Daoy (cell line): ENCODE measurements at places on chromosomes 5 and 9. TPM values are rescaled to one million over a fixed set of nuclear protein-coding genes. Genes with fewer than 3 reads are reported as not detected.

- DNase-seq: no peak
These were observed 101.9 kb downstream of the GADD45G start for GRCh38 chr9:89706731-89707191.

OLFM1 gene
- total RNA-seq: 23.7 and 35.5 TPM in 2 replicates

- peak; percentile 87 for DNase-seq
These were observed 739 bp downstream of the PPP2CA start for GRCh38 chr5:134224888-134225779.

- DNase-seq: no peak
These were observed 51.2 kb upstream of the TRIM32 start for GRCh38 chr9:116635908-116636307.

BARX1 gene
- 1.5 and 1.9 TPM in 2 replicates for total RNA-seq

DNA sequence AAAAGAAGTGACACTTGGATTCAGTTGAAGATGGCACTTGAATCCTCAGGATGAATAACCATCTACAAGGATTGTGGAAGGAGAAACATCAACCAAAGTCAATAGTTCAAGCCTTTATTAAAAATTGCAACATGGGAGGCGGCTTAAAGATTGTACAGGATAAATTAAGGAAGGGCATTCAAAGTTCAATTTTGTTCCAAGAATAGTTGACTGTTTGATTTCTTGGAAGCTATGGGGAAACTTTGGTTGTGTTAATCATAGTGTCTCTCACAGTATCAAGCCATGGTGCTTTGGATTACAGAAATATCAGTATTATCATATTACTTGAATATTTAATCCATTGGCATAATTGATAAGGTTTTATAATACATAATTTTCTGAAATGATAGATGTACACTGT is 1844.3 kb downstream of the MAT2B start:
- no peak for DNase-seq

DNA sequence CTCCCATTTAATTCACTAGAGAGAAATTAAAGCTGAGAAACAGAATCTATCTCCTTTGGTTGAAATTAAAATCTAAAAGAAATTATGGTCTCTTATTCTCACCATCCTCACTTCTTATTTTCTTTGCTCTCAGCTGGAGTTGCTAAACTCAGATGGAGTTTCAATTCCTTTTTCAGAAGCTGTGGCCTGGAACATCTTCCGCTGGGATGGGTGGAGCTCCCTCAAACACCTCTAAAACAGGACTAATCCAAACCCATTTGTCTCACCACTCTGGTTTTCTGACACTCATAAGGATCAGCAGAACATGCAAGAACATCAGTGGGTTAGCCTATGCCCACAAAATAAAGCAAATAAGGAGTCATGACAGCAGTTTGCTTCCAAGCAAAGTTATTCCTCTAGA is 39.6 kb upstream of the CEP78 start:
- no peak for DNase-seq

VPS13A gene
- total RNA-seq: 11.8 and 17.5 TPM in 2 replicates

DNA sequence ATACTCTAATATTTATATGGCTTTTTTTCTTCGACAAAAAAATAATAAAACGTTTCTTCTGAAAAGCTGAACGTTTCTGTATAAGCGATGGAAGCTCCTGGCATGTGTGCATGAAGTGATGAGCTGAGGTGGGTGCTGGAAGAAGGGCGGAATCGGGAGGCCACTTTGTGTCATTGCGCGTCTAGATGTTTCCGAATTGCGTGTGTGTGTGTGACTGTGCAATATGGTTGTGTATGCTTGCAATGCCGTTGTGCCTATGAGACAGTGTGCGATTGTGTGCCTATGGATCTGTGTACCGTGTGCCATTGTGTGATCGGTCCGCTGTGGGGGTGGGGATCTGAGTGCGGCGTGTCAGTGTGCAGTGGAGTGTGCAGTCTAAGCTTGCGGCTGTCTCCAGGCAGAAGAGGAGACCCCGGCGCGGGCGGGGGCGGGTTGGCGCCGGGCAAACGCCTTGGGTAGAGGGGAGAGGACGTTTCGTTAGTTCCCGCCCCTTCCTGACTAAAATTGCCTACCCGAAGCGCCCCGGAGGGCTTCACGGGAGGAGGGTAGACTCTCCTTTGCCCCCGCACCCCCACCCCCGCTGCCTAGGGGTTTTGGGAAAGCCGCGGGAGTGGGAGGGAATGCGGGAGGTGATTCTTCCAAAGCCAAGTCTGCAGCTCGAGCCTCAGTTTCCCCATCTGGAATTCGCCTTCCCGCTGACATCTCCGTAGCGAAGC is 24.2 kb downstream of the PCDHGC5 start:
- peak; percentile 58 for DNase-seq

DNA sequence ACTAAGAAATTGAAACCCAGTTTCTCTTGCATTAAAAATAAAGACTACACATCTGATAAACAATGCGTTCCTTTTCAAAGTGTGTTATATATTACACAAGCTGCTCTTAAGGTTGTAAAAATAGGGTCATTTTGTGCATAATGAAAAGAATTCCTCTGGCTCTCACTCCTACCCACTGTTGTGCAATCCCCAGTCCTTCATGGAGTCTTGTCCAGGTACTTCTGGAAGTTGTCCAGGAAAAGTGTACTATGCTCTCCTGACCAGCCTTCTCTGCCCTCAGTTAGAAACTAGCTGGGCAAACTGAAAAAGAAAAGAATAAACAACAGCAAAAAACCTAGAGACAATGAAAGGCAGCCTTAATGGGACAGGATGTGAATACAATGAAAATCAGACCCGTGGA is 345.5 kb upstream of the PAPPA start:
- DNase-seq: no peak

DNA sequence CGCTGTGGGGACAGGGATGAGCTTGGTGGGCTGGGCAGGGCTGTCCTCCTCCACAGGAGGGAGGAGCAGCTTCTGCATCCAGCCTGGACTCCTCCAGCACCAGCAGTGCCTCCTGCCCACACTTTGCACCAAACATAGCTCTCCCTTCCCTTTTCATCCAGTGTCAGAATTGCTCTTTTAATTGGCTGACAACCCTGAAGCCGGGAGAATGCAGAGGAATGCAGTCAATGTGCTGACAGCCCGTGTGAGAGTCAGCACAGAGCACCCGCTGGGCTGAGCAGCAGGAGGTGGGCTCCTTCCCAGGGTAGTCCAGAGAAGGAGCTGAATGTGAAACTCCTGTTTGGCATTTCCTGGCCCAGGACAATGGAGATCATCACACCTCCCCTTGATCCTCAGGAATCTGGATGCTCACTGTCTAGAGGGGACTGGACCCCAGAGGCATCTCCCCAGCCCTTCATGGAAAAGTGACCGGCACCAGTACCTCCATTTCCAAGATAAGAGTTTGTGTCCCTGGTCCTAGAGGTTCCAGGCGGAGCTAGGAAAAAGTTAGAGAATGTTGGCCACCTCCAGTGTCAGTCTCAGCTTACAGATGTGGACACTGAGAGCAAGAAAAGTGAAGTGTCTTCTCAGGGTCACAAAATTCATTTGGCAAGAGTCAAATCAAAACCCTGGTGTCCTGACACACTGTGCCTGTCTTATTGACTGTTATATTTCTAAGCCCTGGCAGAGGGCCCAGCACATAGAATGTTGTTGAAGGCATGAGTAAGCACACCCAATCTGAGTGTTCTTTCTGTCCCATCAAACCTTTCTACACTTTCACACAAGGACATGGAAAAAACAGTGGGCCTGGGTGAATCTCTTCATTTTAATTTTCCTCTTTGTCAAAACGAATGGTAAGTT is 202.1 kb downstream of the SNX18 start:
- peak; percentile 68 for DNase-seq

DNA sequence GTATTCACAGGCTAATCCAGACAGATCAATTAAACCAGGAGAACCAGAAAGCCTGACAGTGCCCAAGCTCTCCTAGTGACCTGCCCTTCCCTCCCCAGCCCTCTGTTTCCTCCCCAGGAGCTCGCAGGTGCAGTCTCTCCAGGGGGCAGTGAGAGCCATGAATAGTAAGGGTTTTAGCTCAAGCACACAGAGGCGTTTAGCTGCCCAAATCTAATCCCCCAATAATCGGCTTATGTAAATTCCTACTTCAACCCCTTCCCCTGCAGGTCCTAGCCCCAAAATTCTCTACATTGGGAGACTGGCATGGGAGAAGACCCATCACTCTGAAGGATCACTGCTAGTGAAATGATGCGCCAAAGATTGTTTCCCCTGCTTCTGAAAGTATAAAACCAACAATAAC is 10.5 kb upstream of the TAL2 start:
- DNase-seq: no peak

DNA sequence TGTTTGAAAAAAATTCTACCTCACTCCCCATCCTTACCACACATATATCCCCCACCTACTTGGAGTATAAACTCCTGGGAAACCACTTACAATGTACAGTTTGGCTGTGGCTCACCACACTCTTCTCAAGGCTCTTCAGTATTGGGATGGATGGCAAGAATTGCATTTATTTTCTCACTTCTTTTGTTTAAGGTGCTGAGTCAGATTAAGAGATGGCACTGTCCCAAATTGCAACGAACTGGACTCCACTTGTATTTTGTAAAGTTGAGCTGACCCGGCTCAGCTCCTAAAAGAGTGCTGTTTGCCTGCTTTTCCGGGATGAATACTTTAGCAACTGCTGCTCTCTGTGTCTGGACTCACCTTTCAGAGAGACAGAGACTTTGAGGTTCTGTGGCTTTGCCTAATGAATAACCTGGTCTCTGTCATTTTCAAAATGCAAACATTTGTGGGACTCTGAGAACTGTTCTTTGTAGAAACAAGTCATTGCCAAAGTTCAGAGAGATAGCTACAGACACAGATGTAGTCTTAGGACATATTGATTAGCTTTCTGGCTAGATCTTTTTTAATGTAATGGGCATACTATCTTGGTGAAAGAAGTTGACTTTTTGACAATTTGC is 42.2 kb downstream of the PPP2R2B start:
- DNase-seq: no peak

- DNase-seq: no peak
These were observed 1035.2 kb upstream of the ARRDC3 start for GRCh38 chr5:92418341-92418740.

DNA sequence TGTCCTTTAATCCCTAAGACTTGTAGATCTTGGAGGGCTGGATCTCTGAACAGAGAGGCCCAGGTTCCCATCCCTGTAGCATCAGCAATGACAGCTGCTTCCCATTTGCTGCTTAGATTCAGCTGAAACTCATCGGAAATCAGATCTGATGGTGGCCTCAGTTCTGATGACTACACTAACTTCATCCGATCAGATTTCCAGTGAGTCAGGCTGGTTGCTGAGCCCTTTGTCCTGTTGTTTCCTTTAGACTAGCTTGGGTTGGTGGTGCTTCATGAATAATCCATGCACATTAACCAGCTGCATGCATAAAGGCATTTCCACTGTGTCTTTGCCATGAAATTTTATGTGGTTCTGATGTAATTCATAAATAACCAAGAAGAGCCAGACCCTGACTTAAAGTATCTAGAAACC is 195.2 kb upstream of the TUT7 start:
- peak; percentile 83 for DNase-seq

GRCh38 chr9:87445646-87446045 is 52.0 kb upstream of the DAPK1 start:
- DNase-seq: peak; percentile 45

DNA sequence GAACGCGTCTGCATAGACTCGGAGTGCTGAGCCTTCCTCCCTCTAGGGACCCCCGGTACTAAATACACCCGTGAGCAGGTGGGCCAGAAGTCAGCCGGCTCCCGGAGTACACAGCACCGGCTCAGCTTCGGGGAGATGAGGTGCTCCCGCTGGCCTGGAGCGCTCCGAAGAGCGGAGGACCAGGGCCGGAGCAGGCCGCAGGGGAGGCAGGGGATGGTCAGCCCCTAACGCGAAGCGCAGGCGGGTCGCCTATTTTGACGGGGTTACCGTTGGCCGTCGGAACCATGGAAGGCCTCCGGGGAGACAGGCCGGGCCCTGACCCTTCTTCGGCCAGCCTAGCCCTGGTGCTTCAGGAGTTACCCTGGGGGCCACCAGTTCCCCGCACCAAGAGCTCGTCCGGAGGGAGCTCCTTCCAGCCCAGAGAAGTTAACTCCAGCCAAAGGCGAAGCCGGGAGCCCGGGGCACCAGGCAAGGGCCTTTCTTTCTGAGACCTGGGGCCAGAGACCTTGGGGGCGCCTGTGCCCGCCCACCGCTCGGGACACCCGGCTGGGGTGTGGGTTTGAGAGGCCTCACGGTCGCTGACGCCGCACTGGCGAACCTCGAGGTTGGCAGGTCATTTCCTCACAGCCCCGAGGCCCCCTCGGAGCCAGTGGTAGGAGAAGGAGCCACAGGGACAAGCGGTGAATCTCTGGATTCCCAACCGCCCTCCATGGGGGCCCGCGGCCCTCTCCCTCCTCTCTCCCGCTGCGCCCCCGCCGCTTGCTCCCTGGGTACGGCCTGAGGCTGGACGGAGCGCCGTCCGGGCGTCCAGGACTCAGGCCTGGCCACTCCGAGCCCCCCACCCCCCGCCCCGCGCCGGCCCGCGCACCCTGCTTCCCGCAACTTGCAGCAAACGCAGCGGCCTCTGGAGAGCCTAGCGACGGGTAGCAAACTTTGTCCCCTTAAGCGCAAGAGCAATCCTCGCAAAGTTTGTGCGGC is 3.4 kb upstream of the IRX4 start:
- DNase-seq: no peak

PCDHB12 gene
- 2.1 and 3.6 TPM in 2 replicates for total RNA-seq

PKD2L2 gene
- total RNA-seq: not detected in 2 replicates

SPATA31A3 gene
- not detected in 2 replicates for total RNA-seq
